ENCODE measurements at places on chromosomes 7 and 10.

- no peak for DNase-seq
Measured at GRCh38 chr7:30420662-30421061, 57.9 kb downstream of the NOD1 start.

- no peak for DNase-seq
Measured at GRCh38 chr7:69786730-69787395, 188.6 kb downstream of the AUTS2 start.

DNA sequence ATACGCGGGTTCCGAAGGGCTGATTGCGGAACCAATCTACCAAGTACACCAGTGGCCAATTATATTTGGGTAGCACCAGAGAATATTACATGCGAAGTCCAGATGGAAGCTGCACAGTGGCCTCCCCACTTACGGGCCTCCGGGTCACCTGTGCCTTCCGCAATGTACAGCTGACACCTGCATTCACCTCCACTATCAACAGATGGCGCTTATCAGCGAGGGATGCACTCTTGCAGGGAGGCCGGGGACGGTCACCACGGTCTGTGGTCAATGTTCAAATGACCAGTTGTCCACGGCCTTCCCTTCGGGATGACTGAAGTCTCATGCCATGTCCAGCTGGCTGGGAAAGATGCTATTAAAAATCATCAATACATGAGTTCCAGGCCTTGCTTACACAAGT lies 47.6 kb downstream of the SLIT1 start:
- DNase-seq, result no peak

GRCh38 chr7:119703895-119704294 lies 569.1 kb upstream of the KCND2 start:
- no peak for DNase-seq

GRCh38 chr10:66862687-66863258 lies 63.1 kb upstream of the LRRTM3 start:
- DNase-seq, result no peak

GRCh38 chr10:35040760-35041501 lies 49.2 kb downstream of the CUL2 start:
- DNase-seq, result no peak

All from C1 segment of cervical spinal cord (tissue), 14 donors.